ENCODE measurements at places on chromosomes 5 and 9.

- no peak for DNase-seq
Measured at GRCh38 chr5:53643445-53643844, 83.0 kb downstream of the NDUFS4 start.

DNA sequence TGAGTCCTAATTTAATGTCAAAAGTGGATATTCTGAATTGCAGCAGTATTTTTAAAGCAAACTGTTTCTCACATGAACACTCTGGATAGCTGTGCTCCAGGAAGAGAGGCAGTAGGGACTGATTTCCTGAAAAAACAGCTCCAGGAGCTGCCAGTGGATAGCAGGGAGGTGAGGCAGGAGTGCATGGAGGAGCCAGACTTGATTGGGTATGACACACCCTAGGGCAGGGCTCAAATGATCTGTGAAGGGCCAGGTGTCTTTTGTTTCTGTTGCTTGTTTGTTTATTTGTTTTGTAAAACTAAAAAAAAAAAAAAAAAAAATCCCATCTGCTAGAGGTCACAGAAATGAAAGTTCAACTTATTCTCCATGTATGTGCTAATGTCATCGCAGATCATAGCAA, 83.4 kb downstream of the ADRB2 start:
- no peak for DNase-seq

DNA sequence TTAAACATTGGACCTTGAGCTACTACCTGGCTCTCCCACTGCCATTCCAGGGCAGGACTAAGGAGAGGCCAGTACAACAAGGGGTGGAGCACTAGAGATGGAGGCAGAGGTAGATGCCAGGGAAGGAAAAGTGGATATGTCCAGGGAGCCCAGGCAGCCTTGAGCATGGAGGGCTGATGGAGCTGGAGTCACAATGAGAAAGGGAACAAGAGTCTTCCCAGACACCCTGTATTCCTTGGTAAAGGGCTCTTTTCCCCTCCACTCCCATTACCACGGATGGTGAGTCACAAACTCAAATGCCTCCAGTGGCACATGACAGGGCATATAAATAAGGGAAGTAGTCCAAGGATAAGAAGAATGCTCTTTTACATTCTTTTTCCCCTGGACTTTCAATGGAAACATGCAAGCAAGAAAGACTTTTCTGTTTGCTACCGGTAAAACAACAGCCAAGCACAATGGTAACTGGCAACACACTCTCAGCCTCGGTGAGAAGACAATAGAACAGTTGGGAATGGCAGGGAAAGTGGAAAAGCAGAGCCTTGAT, 16.7 kb downstream of the ERAP1 start:
- DNase-seq: peak; percentile 54

DNA sequence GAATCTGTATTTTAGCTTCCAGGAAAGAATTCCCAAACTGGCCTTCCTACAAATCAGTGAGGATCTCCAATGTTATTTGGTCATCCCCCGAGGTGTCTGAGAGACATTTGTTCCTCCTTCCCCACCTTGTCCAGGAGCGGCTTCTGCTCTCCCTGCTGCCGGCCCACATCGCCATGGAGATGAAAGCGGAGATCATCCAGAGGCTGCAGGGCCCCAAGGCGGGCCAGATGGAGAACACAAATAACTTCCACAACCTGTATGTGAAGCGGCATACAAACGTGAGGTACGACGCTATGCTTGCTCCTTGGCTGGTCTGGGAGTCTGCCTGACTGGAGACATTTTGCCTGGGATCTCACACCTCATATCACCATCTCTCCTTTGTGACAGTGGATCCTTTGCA, 160.4 kb downstream of the CFAP90 start:
- DNase-seq: no peak

DNA sequence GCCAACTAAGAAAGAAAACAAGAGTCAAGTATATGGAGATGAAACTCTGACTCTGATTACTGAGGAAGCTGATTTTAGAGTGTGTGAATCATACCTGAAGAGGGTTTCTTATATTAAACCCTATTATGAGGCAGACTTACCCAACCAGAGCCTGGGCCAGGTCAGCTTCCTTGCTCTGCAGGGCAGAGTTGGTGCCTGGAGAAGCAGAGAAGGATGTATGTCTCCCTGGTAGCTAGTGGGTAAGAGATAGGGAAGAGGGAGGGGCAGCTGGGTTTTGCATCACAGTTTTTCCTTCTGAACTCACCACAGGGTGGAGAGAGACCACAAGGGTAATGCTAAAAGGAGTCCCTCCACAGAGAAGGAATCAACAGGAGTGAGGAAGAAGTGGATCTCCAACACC, 104.1 kb downstream of the CMYA5 start:
- no peak for DNase-seq

DNA sequence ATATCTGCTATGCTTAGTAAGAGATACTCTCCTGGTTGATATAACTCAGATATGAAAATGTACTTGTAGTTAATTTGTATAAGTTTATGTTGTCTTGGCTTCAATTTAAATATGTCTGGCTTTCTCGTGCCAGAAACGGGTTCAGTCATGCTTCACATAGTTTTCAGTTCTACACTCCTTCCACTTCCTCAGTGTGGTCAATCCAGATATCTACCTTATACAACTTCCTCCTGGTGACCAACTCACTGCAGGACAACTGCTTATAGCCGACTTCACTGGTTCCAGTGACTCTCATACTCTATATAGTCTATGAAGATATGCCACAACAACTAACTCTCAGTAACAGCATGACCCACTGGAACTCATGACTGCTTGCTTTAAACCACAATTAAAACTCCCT, 690.4 kb downstream of the SLCO4C1 start:
- DNase-seq: no peak

DNA sequence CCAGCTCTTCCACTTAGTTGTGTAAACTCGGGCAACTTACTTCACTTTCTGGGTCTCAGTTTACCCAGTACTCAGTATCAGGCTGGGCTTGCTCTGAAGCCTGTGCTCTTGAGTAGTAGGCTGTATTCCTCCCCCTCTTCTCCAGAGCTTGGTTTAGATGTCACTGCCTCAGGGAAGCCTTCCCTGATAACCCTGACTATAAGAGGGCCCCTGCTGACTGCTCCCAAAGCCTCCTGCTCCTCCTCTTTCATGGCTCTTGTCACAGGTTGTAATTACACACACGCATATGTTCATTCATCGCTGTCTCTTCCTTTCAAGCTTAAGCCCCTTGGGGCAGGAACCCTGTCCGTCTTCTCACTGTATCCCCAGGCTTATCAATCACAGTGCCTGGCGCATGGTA, 140.2 kb downstream of the RGS3 start:
- DNase-seq: no peak

DNA sequence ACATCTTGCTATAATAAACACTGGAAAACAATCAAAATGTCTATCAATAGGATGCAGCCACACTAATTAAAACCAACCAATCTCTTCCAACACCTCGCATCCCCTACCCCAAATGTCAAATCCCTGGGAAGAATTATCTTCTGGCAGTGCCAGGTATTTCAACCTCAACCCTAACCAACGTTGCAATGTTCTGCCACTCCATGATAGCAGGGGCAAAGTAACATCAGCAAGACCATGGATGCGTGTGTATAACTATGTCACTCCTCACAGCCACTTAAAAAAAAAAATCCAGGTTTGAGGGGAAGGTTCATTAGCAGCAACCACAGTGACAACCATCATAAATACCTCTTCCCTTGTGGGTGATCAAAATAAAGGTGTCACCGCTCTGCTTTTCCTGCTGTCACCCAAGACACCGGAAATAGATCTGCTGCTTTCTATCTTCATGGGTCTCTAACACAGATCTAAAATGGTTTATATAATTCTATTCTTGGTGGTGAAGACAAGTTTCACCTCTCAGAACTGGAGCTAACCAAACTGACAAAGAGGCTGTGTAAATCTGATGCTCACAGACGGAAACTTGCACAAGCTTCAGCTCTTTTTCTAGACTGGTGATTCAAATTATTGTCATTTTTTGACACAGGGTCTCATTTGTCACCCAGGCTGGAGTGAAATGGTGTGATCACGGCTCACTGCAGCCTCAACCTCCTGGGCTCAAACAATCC, 9.9 kb downstream of the HSPA9 start:
- DNase-seq: no peak
